Heart left ventricle (tissue), 16 donors: ENCODE measurements at places on chromosomes 6 and 20. TPM values are rescaled to one million over a fixed set of nuclear protein-coding genes. Genes with fewer than 3 reads are reported as not detected.

The SCRT2 gene
- polyA plus RNA-seq: not detected

The PPP1R10 gene
- polyA plus RNA-seq: 9.6 TPM

The SLC17A9 gene
- 2.6 TPM for polyA plus RNA-seq

The SLC25A27 gene
- 23.3 TPM for polyA plus RNA-seq

The POPDC3 gene
- 54.0 TPM for polyA plus RNA-seq

The XKR7 gene
- polyA plus RNA-seq: not detected

The RAET1G gene
- 0.22 TPM for polyA plus RNA-seq

The HLA-DRB5 gene
- polyA plus RNA-seq: 2.7 TPM

The HNF4A gene
- not detected for polyA plus RNA-seq

The FABP7 gene
- not detected for polyA plus RNA-seq

The GINS1 gene
- 0.15 TPM for polyA plus RNA-seq

The ERVFRD-1 gene
- 0.08 TPM for polyA plus RNA-seq

- H3K36me3 ChIP-seq: no peaks in the 10 kb centered on the region
- no peak overlapping the region for H3K4me3 ChIP-seq
- no peaks in the 10 kb centered on the region for H3K27me3 ChIP-seq
These were observed 325.2 kb upstream of the CDH4 start for GRCh38 chr20:60926831-60927230.

DNA sequence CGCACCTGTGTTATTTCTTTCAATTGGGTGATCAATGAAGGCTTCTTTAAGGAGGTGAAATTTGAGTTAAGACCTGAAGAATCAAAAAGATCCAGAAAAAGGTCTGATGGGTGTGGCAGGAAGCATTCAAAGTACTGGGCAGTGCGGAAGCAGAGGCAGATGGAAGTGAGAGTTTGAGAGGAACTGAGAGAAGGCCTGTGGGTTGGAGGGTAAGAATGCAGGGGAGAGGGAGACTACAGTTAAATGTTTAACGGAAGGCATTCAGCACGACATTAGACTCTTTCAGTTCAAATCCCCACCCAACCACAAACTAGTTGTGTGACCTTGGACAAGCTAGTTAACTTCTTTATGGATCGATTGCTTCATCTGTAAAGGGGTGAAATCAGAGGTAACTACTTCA, 50.5 kb upstream of the GCM1 start:
- H3K27me3 ChIP-seq: no peaks in the 10 kb centered on the region
- no peak overlapping the region for H3K27ac ChIP-seq
- H3K4me3 ChIP-seq: no peak overlapping the region
- no peaks in the 10 kb centered on the region for H3K36me3 ChIP-seq
- no peak for DNase-seq

DNA sequence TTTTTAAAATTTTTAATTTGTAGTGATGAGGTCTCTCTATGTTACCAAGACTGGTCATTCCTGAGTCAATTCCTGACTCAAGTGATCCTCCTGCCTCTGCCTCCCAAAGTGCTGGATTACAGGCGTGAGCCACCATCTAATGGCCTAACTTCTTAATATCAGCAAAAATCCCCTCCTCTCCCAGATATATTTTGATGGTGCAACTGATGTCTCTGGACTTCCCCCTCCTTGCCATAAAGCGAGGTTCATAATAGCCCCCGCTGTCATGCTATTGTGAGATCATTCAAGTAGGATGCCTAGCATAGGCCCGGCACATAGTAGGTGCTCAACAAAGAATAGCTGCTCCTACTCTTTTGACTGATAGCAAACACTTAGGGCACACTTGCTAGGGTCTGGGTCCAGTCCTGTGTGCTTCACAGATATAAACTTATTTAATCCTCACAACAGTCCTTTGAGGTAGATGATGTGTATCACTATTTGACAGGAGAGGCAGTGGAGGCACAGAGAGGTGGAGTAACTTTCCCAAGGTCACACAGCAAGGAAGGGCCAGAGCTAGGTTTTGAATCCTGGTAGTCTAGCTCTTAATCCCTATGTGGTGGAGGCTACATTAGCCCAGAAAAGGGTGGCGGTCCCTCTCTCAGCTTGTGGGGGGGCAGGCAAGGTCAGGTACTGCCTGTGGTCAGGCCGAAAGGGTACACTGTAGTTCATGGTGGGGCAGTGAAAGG, 14.6 kb downstream of the SRC start:
- peak; percentile 6 for DNase-seq
- no peak overlapping the region for H3K27ac ChIP-seq
- no peak overlapping the region for H3K4me3 ChIP-seq
- H3K4me1 ChIP-seq: no peaks in the 10 kb centered on the region
- H3K36me3 ChIP-seq: no peaks in the 10 kb centered on the region

GRCh38 chr6:141290941-141291721, 841.6 kb upstream of the GJE1 start:
- no peaks in the 10 kb centered on the region for H3K4me1 ChIP-seq
- H3K4me3 ChIP-seq: no peak overlapping the region
- H3K27me3 ChIP-seq: no peaks in the 10 kb centered on the region
- no peak overlapping the region for H3K27ac ChIP-seq
- H3K36me3 ChIP-seq: no peaks in the 10 kb centered on the region
- DNase-seq: no peak

GRCh38 chr6:139436200-139436956, 61.9 kb upstream of the CITED2 start:
- H3K4me1 ChIP-seq: no peaks in the 10 kb centered on the region
- DNase-seq: no peak
- H3K27ac ChIP-seq: no peak overlapping the region
- no peaks in the 10 kb centered on the region for H3K27me3 ChIP-seq
- no peaks in the 10 kb centered on the region for H3K36me3 ChIP-seq
- H3K4me3 ChIP-seq: no peak overlapping the region

DNA sequence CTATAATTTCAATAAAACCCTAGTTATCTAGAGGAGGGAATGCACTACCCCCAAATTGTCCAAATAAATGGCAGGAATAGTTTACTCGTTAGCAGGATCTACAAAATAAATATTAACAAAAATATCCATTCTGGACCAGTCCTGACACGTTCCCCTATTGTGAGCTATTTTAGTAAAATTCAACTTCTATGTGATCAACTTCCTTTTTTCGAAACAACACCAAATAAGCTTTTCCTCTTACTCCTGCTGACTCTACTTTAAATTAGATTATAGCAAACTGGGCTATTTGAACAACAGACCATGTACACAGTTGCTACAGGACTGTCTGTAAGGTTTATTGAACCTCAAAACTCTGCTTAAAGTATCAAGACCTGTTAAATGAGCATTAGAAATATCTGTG, 154.3 kb downstream of the IPCEF1 start:
- no peaks in the 10 kb centered on the region for H3K4me1 ChIP-seq
- no peak for DNase-seq
- H3K27me3 ChIP-seq: no peaks in the 10 kb centered on the region
- no peaks in the 10 kb centered on the region for H3K36me3 ChIP-seq
- H3K27ac ChIP-seq: no peak overlapping the region

DNA sequence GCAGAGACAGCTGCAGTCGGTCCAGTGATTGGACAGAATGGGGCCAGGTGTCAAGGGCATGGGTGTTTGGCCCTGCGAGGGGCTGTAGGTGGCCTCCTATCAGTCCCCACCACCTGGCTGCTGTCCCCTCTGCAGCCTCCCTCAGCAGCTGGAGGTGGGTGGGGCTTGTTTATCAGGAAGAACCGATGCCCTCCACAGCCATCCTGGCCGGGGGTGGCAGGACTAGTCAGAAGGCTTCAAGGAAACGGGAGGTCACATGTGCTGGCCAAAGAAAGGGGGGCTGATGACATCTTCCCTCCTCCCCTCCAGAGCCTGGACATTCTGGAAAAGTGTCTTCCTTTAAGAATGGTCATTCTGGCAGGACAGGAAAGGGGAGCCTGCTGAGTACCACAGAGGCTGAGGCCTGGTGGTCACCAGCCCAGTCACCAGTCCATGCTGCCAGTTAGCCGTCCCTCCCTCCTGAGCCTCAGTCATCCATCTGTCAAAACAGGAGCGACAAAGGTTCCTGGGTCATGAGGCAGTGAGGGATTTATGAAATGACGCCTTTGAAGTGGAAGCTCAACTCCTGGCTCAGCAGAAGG, 4.1 kb downstream of the FAM210B start:
- no peak overlapping the region for H3K4me3 ChIP-seq
- peaks cover 44% of the 10 kb centered on the region for H3K36me3 ChIP-seq
- DNase-seq: no peak
- H3K4me1 ChIP-seq: peaks cover 32% of the 10 kb centered on the region
- H3K27ac ChIP-seq: no peak overlapping the region

DNA sequence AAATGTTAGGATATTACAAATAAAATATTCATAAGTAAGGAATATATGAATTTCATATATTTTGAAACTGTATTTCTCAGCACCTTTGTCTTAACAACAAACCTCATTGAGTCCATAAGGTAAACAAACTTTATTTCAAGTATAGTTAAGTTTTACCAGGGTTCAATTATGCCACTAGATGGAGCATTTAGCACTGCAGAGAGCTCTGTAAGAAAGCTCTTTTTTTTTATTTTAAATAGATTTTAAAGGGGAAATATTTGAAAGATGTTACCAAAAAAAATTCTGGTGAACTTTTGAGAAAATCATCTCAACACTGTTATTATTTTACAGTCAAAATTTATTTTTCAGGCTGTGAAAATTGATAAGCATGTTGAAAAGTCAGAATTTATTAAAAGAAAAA, 955.2 kb upstream of the EYS start:
- no peaks in the 10 kb centered on the region for H3K36me3 ChIP-seq
- no peak overlapping the region for H3K27ac ChIP-seq
- no peak for DNase-seq

GRCh38 chr6:18676548-18676947, 289.4 kb downstream of the RNF144B start:
- H3K27ac ChIP-seq: no peak overlapping the region
- no peaks in the 10 kb centered on the region for H3K36me3 ChIP-seq
- no peaks in the 10 kb centered on the region for H3K4me1 ChIP-seq
- DNase-seq: no peak
- no peak overlapping the region for H3K4me3 ChIP-seq

DNA sequence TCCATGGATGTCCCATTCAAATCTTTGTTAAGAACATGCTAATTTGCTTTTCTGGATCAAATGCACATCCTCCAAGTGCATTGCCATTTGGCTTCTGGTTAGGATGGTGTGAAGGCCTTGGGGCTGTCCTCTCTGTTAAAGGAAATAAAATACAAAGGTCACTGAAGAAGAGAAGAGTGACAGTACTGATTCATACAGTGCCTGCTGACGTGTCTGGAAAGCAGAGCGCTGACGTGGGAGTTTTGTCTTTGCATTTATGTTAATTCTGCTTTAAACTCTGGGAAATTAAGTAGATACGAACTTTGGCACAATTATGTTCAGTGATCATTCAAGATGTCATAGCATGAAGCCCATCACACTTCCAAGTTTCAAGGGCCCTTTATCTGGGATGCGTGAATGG, 33.2 kb downstream of the SYNDIG1 start:
- H3K36me3 ChIP-seq: no peaks in the 10 kb centered on the region
- H3K4me1 ChIP-seq: peaks cover 9% of the 10 kb centered on the region
- no peaks in the 10 kb centered on the region for H3K27me3 ChIP-seq
- no peak overlapping the region for H3K4me3 ChIP-seq

- no peak overlapping the region for H3K4me3 ChIP-seq
- H3K27me3 ChIP-seq: no peaks in the 10 kb centered on the region
- H3K4me1 ChIP-seq: peaks cover 4% of the 10 kb centered on the region
- no peak overlapping the region for H3K27ac ChIP-seq
- no peaks in the 10 kb centered on the region for H3K36me3 ChIP-seq
These were observed 113.9 kb downstream of the HFE start for GRCh38 chr6:26200918-26201721.

- no peaks in the 10 kb centered on the region for H3K36me3 ChIP-seq
- no peaks in the 10 kb centered on the region for H3K27me3 ChIP-seq
- H3K4me3 ChIP-seq: no peak overlapping the region
- DNase-seq: no peak
- no peak overlapping the region for H3K27ac ChIP-seq
These were observed 111.1 kb upstream of the CCDC28A start for GRCh38 chr6:138662471-138662870.

DNA sequence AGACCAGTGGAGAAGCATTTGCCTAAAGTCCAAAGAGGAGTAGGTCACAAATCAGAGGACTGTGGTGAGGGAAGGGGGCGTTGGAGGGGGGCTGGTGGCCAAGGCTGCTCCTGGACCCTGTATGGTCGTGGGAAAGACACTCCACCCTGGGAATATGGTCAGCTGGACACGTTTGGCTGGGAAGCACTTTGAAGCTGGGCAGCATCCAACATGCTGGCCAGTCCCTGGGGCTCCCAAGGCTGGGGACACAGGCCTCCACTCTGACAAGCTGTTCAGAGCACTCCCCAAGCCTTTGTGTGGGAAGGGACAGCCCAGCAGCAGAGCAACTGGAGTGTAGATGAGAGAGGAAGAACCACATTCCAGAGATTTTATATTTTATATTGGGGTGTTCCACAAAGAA, 203.2 kb downstream of the ANKRD60 start:
- no peak overlapping the region for H3K27ac ChIP-seq
- H3K4me1 ChIP-seq: peaks cover 17% of the 10 kb centered on the region
- no peak overlapping the region for H3K4me3 ChIP-seq
- peaks cover 3% of the 10 kb centered on the region for H3K27me3 ChIP-seq
- DNase-seq: peak; percentile 63

- H3K27me3 ChIP-seq: no peaks in the 10 kb centered on the region
- H3K4me3 ChIP-seq: no peak overlapping the region
- no peak overlapping the region for H3K27ac ChIP-seq
These were observed 105.6 kb downstream of the AIG1 start for GRCh38 chr6:143166247-143166695.

GRCh38 chr6:6452002-6452401, 131.5 kb upstream of the F13A1 start:
- no peaks in the 10 kb centered on the region for H3K36me3 ChIP-seq
- H3K27ac ChIP-seq: no peak overlapping the region
- H3K4me1 ChIP-seq: peaks cover 20% of the 10 kb centered on the region
- DNase-seq: peak; percentile 25

DNA sequence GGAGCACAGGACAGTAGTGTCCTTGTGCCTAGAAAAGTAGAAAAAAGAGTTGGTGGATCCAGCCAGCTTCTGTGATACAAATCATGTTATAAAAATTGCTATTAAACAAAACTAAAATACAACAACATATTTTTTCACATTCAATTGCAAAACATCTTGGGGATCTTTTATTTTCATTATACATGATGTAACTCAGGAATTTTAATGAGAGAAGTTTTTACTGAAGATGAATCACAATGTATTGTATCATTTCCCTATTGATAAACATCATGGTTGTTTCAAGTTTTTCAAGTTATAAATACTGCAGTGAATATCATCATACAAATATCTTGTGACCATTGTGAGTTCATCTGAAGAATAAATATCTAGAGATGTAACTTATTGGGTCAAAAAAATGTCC, 608.0 kb downstream of the PHF3 start:
- no peak for DNase-seq
- H3K4me3 ChIP-seq: no peak overlapping the region
- H3K4me1 ChIP-seq: no peaks in the 10 kb centered on the region
- H3K27me3 ChIP-seq: no peaks in the 10 kb centered on the region

- no peaks in the 10 kb centered on the region for H3K36me3 ChIP-seq
- H3K27ac ChIP-seq: no peak overlapping the region
- H3K27me3 ChIP-seq: no peaks in the 10 kb centered on the region
These were observed 104.8 kb upstream of the KCNG1 start for GRCh38 chr20:51127713-51128112.

- H3K36me3 ChIP-seq: no peaks in the 10 kb centered on the region
- H3K27me3 ChIP-seq: no peaks in the 10 kb centered on the region
- no peak overlapping the region for H3K27ac ChIP-seq
- no peak overlapping the region for H3K4me3 ChIP-seq
- H3K4me1 ChIP-seq: no peaks in the 10 kb centered on the region
These were observed 689.4 kb upstream of the MAP3K7 start for GRCh38 chr6:91276315-91276714.
